Stimulated activated CD4-positive, alpha-beta T cell treated with anti-CD3 and anti-CD28 coated beads, Interleukin-2, amount 100 ng/mL, for 4 hours (primary cell): ENCODE measurements at places on chromosomes 1 and 21.

DNA sequence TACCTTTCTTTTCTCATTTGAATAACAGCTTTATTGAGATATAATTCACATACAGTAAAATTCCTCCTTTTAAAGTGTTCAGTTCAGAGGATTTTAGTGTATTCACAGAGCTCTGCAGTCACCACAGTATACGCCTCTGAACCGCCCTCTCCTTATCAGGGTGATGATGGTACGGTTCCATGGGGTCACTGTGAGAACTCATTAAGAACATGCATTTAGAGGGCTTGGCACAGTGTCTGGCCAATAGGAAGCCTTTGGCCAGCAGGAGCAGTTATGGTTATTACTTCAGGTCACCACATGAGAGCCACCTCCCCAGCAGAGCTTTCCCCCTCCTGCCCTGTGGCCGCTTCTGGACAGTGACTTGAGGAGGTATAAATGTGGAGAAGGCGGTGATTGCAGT, 27.3 kb downstream of the KCNQ4 start:
- no peak for DNase-seq

DNA sequence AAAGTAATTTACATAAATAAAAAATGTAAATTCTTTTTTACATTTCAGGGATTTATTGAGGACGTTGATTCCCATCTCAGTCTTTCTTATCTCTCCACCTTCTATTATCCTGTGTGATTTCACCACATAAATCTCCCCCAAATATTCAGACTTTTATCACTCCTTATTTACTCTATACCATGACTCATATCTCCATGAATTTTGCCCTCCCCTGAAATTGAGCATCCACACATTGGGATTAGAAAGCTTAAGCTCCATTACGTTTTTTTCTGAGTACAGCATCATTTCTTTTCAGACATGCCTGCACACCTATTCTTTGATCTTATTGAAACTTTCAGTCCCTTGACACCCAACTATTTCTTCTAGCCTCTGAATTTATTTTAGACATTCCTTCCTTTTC, 111.2 kb downstream of the IFI44 start:
- DNase-seq, result no peak

GRCh38 chr1:115670476-115671175, 28.9 kb downstream of the VANGL1 start:
- DNase-seq, result no peak

GRCh38 chr1:231976231-231976630, 349.6 kb downstream of the DISC1 start:
- DNase-seq, result no peak

DNA sequence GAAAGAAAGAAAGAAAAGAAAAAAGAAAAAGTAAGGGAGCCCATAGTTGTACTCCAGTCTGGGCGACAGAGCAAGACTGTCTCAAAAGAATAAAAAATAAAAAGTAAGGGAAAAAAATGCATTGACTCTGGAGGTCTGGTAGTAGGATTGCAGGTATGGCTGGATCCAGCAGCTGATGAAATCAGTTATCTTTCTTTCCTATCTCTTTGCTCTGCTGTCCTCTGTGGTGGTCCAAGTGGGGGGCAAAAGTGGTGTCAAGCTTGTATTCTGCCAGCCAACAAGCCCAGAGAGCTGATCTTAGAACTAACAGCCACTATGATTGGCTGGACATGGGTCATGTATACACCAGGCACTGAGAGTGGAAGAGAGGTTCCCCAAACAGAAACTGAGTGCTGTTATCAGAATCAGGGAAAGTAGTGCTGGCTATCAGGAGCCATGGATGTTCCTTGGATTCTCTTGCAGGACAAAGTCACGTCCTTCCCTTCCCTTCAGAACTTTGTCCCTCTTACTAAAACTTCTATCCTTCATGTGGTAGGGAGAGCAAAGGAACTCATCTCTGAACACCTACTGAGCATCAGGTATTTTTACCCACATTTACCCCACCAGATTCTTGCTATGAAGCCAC, 3.5 kb upstream of the FBLIM1 start:
- no peak for DNase-seq

- DNase-seq, result no peak
Measured at GRCh38 chr1:65174585-65174984, 26.6 kb downstream of the AK4 start.

- no peak for DNase-seq
Measured at GRCh38 chr1:119884711-119885110, 11.6 kb downstream of the ADAM30 start.

- DNase-seq, result no peak
Measured at GRCh38 chr1:27342391-27342777, 562 bp downstream of the SYTL1 start.
